Activated CD4-positive, CD25-positive, alpha-beta regulatory T cell treated with anti-CD3 and anti-CD28 coated beads, Interleukin-2, amount 50 U/mL, for 72 hours (primary cell): ENCODE measurements at places on chromosomes 2 and 18.

GRCh38 chr2:54925022-54925421, 125.2 kb downstream of the RTN4 start:
- no peak for DNase-seq

DNA sequence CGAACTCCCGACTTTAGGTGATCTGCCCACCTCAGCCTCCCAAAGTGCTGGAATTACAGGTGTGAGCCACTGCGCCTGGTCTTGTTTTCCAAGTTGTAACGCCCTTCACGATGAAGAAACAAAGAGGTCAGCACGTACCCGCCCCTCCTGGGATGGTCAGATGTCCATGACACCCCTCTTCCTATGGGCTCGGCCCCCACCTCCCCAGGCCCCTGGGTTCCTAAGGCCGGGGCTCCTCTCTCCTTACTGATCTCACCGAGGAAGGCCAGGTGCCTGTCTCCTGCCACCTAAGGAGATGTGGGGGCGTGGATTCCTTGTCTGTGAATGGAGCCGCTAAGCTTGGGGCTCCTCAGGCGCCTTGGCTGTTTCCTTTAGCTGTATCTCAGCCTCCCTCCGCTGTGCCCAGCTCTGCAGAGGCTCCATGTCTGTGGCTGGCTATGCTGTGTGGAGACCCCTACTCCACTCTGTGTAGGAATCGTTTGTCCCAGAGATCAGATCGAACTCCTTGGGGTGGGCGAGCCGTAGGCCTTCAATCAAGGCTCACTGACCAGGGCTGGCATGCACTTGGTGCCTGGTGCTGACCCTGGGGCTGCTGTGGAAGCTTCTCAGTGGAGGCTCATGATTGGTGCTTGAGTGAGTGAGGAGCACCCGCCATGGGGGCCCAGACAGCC, 8.8 kb downstream of the COLEC11 start:
- DNase-seq, result no peak

GRCh38 chr18:46199515-46200147, 95.4 kb downstream of the HAUS1 start:
- DNase-seq, result no peak

DNA sequence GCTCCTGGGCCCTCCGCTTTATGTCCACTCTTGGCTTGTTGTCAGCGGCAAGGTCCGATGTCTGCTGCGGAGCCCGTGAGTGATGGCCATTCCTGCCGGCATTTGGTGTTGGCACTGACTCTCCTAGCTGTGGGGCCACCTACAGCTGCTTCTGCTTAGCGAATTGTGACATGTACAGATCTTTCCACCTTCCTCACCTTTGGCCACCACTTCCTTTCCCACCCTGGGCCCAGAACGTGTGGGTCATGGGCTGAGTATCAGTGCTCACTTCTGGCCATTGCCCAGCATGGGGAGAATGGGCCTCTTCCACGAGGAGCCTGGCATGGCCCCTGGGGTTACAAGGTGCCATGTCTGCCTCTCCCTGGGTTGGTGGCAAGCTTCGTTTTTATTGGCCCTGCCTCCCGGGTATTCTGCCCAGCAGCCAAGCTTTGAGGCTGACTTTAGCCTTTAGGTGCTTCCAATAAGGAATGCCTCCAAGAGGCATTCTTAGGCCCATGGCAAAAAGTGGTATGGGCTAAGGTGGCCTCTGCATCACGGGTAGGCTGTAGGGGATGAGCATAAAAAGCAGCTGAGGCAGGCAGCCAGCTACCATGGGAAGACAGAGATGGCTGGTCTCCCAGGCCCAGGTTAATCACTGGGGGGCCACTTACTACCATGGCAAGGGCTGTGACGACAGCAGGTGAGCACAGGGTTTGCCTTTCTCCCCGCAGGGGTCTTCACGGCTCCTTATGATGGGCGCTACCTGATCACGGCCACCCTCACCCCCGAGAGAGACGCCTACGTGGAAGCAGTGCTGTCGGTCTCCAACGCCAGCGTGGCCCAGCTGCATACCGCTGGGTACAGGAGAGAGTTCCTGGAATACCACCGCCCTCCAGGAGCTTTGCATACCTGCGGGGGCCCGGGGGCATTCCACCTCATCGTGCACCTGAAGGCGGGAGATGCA, 65.8 kb downstream of the EMILIN2 start:
- DNase-seq, result no peak

DNA sequence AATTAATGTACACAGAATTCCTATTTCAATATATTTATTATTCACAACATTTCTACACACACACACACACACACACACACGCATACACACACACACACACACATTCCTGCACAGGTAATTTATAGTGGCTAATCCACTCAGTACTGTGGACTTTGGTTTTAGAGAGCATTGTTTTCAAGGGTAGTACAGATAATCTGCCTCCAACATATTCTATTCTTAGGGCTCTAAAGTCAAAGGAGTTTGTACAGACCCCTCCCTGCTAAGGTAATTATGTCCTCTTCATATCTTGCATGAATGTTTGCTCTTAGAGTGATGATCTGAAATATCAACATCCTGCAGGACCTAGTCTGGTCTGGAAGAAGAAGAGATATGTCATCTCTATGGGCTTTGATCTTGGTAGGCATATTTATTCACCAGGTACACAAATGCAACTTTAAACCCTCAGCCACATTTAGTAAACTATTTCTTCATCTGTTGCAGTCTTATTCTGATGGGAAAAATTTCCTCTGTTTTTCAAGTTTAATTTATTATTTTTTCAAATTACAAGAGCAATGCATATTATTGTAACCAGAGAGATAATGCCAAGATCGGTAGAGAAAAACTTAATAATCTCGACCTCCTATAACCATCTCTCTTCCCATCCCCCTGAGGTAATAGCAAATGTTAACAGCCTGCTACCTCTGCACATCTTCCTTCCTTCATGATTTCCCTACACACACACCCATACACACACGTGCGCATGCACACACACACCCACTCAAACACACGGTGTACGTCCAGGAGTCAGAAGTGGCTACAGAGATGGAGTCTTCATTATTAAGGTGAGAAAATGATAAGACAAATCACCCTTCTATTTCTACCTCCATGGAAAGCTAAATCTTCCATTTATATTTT, 18.3 kb upstream of the POLE4 start:
- DNase-seq, result no peak

GRCh38 chr18:35174093-35174731, 66.6 kb upstream of the ZNF397 start:
- DNase-seq, result no peak

DNA sequence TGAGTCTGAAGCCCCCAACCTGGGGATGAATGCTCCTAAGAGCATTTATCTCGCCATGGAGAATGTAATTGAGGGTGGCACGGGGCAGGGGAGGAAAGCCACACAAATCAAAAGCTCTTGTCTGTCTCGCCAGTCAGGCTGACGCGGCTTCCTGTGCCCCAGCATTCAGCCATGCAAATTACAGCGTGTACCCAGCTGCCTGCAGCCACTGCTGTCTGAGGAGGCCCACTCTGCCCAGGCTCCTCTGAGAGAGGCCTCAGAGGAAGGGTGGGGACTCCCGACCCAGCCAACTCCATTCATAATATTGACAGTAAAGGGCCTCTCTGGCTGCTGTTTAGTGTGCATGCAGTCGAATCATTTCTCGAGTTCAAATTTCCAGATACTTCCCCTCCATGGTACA, 22.0 kb downstream of the SMAD7 start:
- peak; percentile 59 for DNase-seq
